DMS79 (cell line): ENCODE measurements at places on chromosomes 4 and X.

DNA sequence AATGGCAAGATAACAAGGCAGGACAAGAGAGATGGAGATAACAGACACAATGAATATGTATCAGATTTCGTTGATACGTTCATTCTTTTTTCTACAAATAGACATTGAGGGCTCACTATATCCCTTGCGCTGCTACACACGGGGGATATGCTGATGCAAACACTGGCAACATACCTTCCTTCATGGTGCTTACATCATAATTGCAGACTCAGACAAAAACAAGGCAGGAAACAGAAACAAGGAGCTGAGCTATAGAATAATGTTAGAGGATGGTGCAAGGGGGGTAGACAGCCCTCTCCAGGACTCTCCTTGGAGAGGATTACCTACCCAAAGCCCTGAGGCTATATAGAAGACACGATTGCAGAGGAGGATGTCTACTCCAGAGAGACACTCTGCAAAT is 1069.5 kb downstream of the DMD start:
- DNase-seq = no peak

DNA sequence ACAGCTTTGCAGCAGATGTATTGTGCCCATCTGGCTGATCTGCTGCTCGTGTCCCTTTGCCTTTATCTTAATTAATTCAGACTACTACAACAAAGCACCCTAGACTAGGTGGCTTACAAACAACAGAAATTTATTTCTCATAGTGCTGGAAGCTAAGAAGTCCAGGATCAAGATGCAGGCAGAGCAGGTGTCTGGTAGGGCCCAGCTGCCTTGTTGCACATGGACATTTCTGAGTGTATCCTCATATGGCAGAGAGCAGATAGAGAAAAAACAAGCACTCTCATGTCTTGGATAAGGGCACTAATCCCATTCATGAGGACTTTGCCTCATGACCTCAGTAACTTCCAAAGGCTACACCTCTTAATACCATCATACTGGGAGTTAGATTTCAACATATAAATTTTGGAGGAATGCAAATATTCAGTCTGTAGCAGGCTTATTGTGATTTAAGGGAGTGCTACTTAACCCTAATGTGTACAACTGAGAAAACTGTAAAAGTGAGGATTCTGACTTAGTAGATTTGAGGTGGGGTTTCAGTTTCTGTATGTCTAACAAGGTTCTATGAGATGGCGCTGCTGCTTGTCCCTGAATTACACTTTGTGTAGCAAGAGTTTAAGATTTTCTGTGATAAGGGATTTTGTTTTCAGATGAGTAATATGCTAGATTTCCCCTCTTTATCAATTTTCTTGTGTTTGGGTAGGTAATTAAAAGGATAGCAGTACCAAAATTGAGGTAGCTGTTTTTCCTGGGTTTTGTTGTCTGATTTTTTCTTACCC is 473.2 kb upstream of the TECRL start:
- DNase-seq = no peak

- no peak for DNase-seq
These were observed 228.6 kb upstream of the CTSO start for GRCh38 chr4:156182269-156182668.

DNA sequence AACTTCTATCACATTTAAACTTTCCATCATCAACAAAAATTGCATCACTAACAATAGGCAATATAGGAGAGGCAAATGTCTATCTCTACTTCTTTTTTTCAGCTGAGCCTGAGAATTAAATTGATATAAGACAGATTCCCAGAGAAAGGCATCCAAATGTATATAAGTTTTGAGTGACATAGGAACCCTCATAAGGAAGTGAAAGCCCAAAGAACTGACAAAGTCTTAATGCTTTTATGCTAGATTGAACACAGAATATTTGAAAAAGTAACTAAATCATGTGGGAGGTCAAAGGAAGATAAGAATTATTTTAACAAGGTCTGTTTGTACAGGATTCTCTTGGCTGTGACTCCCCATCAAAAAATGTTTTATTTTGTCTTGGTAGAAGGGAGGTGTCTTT is 714.9 kb downstream of the GRXCR1 start:
- no peak for DNase-seq

GRCh38 chr4:10296730-10297129 is 160.5 kb downstream of the ZNF518B start:
- DNase-seq = no peak

- no peak for DNase-seq
These were observed 46.4 kb downstream of the PAGE2 start for GRCh38 chrX:55135171-55135570.

DNA sequence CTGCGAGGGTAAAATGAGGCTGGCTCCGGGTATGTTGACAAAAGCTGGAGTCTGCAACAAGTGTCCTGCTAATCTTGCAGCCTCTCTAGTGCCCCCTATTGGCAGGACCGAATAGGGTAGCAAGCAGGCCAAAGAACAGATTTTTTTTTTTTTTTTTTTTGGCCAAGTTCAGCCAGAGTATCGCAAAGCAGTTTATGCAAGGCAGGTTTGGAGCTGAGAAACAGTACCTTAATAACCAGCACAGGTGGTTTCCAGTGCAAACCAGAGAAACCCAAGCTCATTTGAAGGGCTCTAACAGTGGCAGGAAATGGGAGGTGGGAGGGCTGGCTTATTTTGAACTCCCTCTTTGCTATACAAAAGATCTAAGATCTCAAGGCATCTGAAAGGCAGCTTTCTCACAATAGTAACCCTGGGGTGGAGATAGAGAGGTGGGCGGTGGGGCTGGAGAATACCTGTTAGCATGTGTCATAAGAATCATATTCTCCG is 38.2 kb upstream of the OCIAD2 start:
- DNase-seq = no peak

DNA sequence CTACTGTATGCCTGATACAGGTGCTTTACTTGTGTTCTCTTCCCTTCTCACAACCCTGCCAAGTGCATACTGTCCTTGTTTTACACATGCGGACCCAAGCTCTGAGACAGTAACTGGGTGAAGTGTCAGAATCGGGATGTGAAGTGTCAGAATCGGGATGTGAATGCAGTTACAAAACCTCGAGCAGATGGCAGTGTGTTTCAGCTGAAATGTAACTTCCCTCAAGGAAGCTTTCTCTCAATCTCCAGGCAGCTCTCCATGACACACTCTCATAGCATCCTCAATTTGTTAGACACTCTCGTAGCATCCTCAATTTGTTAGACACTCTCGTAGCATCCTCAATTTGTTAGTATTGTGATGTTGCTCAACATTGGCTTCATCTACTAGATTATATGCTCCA is 1.1 kb upstream of the HPSE start:
- no peak for DNase-seq

GRCh38 chr4:141705048-141705746 is 68.8 kb downstream of the IL15 start:
- DNase-seq = no peak

- DNase-seq = no peak
These were observed 46.7 kb downstream of the DDX53 start for GRCh38 chrX:23046443-23046842.

DNA sequence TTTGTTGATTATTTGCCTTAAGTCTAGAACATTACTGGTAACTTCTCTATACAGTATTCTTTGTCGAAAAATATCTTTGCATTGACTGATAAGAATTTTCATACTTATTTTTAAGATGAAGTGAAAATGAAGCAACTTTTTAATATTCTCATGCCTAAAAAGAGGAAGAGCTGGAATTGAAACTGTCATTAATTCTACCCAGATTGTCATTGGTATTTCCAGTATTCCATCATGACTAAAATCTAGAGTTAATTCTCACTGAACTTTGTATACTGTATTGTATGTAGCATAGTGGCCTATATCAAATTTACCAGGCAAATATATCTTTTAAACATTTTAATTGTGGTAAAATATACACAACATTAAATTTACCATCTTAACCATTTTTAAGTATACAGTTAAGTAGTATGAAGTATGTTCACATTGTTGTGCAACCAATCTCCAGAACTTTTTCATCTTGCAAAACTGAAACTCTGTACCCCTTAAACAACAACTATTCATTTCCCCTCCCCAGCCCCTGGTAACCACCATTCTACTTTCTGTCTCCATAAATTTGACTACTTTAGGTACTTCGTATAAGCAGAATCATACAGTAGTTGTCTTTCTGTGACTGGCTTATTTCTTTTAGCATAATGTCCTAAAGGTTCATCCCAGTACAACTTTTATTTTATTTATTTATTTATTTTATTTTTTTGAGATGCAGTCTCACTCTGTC is 24.3 kb upstream of the ZNF41 start:
- DNase-seq = no peak

DNA sequence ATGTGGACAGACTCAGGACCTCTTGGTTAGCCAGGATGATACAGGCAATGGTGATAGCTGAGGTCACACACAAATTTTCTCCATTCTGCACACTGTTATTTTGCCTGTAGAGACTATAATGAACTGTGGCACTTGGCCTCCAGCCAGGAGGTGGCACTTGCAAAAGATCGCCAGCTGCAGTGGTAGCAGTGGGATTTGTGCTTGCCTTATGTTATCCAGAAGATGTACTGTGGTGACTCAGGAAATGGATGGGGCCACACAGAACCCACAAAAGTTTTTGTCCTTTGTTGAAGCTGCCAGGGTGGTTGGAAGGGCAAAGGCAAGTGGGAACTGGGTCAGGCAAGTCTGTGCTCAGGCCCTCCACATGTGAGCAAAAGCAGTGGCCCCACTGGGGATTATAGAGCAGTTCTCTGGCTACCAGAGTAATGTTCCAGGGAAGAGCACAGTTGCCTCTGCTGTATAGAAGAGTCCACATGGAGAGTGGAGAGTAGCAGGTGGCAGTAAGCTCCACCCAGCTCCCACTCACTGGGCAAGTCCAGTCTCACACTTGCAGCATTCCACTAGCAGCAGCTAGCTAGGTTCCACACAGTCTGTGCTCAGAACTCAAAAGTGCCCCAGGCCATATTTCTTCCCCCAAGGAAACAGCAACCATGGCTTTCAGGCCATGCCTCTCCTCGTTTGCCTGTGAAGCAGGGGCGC is 5.9 kb upstream of the C4orf17 start:
- no peak for DNase-seq

DNA sequence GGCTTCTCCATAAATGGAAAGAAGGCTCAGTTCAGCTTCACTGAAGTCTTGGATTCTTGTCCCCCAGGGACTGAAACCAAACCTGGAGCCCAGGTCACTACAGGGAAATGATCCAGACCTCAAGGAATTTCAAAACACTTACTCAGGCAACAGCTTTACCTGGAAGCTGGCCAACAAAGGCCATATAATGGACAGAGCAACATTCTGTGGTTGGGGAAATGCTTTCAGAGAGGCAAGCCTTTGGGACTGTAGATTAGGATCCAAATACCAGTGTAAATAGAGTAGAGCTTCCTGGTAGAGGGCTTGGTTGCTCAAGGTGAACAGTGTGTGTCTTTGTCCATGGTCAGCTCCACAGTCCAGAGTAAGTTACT is 57.0 kb upstream of the PROM1 start:
- DNase-seq = peak; percentile 62

DNA sequence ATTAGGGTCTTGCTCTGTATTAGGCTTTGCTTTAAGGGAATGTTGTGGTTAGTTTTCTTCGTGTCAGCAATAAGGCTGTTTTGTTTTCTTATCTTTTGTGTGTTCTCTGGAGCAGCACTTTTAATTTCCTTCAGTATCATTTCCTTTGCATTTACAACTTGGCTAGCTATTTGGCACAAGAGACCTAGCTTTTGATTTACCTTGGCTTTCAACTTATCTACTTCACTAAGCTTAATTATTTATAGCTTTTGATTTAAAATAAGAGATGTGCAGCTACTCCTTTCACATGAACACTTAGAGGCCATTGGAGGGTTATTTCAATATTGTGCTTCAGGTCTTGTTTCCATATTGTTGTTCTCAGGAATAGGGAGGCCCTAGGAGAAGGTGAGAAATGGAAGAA is 68.2 kb downstream of the FAT4 start:
- no peak for DNase-seq

DNA sequence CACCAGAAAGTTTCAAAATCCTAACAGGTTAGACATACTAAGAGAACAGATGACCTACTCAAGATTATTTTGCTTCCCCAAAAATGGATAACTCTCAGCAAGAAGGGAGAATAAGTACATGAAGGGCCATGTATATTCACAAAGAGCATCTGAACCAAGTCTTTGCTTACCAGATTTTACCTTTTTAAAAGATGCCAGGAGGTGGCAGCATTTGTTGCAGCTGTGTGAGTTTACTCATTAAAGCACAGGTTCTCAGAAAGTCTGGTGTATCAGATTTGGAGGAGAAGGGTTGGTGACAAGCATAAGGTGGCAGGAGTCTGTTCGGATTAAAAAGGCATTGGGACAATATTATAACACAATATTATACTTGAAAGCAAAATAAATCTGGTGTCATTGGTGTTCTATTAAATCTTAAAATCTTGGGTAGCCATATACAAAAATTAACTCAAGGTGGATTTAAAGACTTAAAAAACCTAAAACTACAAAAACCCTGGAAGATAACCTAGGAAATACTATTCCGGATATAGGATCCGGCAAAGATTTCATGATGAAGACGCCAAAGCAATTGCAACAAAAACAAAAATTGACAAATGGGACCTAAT is 51.3 kb upstream of the NFKB1 start:
- DNase-seq = peak; percentile 12

DNA sequence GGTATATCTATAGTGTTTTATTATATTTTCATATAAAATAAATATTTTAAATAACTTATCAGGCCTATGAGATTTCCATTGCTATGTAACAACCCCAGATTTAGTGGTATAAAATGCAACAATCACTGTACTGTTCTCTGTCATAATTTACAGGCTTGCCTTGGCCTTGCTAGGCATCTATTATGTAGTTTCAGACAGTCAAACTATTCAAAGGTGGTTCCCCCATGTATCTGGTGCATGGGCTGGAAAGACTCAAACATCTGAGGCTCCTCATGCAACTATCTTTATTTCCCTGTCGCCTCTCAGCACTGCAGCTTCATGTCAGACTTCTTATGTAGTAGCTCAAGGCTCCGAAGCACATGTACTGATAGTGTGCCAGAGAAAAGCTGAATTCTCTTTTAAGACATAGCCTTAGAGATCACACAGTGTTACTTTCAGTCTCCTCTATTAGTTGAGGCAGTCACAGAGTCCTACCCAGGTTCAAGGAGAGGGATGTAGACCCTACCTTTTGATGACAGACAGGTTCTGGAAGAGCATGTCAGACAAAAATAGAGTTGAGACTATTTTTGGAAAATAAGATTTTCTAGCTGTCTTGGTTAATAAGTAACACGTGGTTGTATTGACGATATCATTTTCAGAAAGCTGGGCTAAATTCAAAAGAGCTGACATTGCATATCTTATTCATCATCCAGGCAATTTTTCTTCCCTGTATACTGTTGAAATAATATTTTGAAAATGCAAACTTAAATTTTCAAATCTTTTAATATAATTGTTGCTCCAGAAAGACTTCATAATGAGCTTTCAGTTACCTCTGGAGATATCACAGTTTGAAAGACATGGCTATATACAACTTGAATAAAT is 19.4 kb downstream of the MTTP start:
- no peak for DNase-seq

GRCh38 chr4:174697896-174698295 is 131.2 kb downstream of the GLRA3 start:
- DNase-seq = no peak
